ENCODE measurements at places on chromosomes 1 and 21. TPM values are rescaled to one million over a fixed set of nuclear protein-coding genes. Genes with fewer than 3 reads are reported as not detected.

DNA sequence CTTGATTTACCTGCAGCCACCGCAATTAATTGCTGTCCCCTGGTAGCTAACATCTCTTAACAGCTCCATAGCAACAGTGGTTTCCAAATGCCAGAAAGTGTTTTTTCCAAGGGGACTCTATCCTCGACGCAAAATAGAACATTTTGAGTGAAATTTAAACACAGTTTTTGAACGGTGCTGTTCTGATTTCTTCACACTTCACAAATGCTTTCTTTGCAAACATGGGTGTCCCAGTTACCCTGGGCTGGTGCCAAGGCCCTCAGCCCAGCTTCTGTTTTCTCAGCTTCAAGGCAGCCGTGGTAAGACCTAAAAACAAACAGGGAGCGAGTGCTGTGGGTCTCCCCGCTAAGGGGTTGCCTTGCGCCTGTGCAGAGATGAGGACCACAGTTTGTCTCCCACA is 147.3 kb upstream of the VAMP3 start:
- H3K27ac ChIP-seq = no peak overlapping the region
- H3K27me3 ChIP-seq = no peaks in the 10 kb centered on the region
- H3K4me1 ChIP-seq = no peaks in the 10 kb centered on the region
- peak; percentile 4 for DNase-seq

The GSTM5 gene
- 23.4 TPM for total RNA-seq

DNA sequence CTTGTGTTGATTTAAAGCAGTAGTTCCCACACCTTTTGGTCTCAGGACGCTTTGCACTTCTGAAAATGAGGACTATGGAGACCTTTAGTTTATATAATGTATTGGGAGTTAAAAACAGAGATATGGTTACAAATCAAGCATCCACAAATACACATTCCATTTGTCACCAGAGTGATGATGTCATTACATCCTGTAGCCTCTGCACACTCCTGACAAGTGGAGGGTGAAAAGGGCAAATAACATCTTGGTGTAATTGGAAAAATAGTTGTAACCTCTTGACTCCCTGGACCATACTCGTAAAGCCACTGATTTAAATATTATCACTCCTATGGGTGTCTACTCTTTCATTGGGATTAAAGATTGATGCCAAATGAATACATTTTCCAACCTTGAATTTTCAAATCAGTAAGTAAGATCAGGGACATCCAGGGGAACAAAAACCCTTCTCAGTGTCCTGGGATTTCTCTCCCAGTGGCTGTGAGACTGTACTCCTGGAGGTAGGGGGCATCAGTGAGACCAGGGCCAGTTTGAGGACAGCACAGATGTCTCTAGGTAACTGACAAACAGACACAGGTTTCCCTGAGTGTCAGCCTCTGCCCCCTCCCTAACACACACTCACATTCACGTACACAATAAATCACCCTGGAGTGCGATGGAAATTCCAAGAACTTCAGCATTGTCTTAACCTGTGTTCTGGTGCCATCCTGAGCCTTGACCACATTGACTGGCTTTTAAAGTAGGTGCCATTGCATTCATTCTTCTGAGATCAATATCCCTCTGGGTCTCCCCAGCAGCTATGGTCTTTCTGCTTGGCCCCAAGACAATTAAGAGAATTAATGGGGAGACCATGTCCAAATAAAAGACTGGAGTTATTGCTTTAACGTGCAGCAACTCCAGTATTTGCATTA is 63.0 kb downstream of the NR5A2 start:
- H3K27me3 ChIP-seq = no peaks in the 10 kb centered on the region
- DNase-seq = no peak
- H3K4me1 ChIP-seq = no peaks in the 10 kb centered on the region
- no peaks in the 10 kb centered on the region for H3K36me3 ChIP-seq

The SPRR2A gene
- total RNA-seq = not detected

- H3K27me3 ChIP-seq = no peaks in the 10 kb centered on the region
- no peaks in the 10 kb centered on the region for H3K4me1 ChIP-seq
These were observed 10.2 kb downstream of the DDI2 start for GRCh38 chr1:15627343-15627988.

DNA sequence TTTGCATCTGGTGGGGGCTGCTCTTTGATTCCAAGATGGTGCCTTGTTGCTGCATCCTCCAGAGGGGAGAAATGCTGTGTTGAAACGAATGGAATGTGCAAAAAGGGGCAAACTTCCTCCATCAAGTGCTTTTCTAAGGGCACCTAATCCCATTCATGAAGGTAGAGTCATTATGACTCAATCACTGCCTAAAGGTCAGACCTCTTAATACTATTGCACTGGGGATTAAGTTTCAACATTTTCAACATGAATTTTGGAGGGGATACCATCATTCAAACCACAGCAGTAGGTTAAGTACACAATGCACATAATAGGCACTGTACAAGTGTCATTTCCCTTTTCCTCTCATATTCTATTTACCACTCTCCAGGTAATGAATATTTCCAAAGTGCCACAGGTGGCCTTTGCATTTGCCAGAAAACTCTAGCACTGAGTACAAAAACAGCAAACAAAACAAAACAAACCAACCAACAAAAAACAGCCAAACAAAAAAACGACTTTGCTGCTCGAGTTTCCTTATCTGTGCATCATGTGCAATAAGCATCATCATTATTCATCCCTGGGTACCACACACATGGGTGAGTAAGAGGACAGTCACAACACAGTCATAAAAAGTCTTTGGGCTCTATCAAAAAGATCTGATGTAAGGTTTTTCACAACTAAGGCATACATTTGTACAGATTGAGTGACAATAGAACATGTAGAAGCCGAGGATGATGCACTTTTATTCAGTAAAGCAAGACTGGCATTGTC is 42.5 kb downstream of the IFI44 start:
- DNase-seq = no peak
- H3K4me3 ChIP-seq = no peak overlapping the region
- H3K27me3 ChIP-seq = no peaks in the 10 kb centered on the region
- no peaks in the 10 kb centered on the region for H3K36me3 ChIP-seq
- no peak overlapping the region for H3K27ac ChIP-seq
- no peaks in the 10 kb centered on the region for H3K4me1 ChIP-seq

The HSD3B2 gene
- not detected for total RNA-seq

- H3K4me3 ChIP-seq = no peak overlapping the region
- DNase-seq = no peak
- no peaks in the 10 kb centered on the region for H3K4me1 ChIP-seq
- H3K27ac ChIP-seq = no peak overlapping the region
These were observed 58.0 kb upstream of the GFI1 start for GRCh38 chr1:92544756-92545165.

DNA sequence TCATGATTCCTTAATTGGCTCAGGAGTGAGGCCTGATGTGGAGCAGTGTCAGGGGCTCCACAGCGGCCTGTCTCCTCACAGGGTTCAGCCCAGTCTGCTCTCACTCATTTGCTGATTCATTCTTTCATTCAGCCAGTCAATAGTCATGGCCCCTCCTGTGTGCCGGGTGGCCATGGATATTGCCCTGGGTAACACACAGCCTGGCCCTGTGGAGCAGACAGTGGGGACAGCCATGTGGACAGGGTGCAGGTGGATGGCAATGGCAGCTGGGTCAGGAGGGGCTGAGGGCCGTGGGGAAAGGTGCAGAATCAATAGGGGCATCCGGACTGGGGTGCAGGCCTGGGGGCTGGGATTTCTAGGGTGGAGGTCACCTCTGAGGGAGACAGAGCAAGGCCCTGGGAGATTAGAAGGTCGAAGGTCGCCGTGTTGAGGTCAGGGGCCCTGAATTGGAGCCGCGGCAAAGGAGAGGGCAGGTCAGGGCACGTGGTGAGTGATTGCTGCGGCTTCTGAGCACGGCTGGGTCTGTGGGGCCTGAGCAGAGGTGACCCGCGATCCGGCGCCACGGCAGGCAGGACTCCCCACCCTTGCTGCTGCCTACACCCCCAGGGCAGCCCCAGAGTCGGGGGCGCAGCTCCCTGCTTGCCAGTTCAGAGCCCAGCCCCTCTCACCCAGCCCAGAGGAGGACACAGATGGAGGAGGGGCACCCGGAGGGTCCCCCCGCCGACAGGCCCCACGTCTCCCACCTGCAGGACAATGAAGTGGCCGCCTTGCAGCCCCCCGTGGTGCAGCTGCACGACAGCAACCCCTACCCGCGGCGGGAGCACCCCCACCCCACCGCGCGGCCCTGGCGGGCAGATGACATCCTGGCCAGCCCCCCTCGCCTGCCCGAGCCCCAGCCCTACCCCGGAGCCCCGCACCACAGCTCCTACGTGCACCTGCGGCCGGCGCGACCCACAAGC is 33.4 kb downstream of the SLC19A1 start:
- no peak overlapping the region for H3K4me3 ChIP-seq
- no peaks in the 10 kb centered on the region for H3K4me1 ChIP-seq
- peak; percentile 72 for DNase-seq
- peaks cover 4% of the 10 kb centered on the region for H3K36me3 ChIP-seq
- H3K27ac ChIP-seq = no peak overlapping the region
- no peaks in the 10 kb centered on the region for H3K27me3 ChIP-seq

The HPDL gene
- total RNA-seq = 0.36 TPM

The C1orf174 gene
- 16.7 TPM for total RNA-seq

- H3K36me3 ChIP-seq = no peaks in the 10 kb centered on the region
- DNase-seq = no peak
- H3K27ac ChIP-seq = no peak overlapping the region
These were observed 774.5 kb upstream of the NEGR1 start for GRCh38 chr1:73056826-73057225.

GRCh38 chr1:115973154-115973553 is 3.2 kb upstream of the SLC22A15 start:
- H3K36me3 ChIP-seq = no peaks in the 10 kb centered on the region
- DNase-seq = no peak
- no peak overlapping the region for H3K4me3 ChIP-seq

DNA sequence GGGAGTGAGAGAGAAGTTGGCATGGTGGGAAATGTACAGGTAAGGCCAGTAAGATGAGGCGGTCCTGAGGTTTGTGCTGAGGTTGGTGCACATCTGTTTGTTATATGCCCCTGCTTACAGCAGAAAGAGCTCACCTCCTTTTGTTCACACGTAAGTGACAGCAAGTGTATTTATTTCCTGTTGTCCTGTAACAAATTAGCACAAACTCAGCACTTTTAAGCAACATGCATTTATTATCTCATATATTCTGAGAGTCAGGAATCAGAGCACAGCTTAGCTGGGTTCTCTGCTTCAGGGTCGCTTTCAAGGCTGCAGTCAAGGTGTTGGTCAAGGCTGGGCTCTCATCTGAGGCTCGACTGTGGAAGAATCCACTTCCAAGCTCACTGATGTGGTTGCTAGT is 45.8 kb downstream of the TENT5C start:
- no peaks in the 10 kb centered on the region for H3K36me3 ChIP-seq
- H3K4me1 ChIP-seq = no peaks in the 10 kb centered on the region
- no peak for DNase-seq
- H3K27ac ChIP-seq = no peak overlapping the region
- no peaks in the 10 kb centered on the region for H3K27me3 ChIP-seq
- H3K4me3 ChIP-seq = no peak overlapping the region

DNA sequence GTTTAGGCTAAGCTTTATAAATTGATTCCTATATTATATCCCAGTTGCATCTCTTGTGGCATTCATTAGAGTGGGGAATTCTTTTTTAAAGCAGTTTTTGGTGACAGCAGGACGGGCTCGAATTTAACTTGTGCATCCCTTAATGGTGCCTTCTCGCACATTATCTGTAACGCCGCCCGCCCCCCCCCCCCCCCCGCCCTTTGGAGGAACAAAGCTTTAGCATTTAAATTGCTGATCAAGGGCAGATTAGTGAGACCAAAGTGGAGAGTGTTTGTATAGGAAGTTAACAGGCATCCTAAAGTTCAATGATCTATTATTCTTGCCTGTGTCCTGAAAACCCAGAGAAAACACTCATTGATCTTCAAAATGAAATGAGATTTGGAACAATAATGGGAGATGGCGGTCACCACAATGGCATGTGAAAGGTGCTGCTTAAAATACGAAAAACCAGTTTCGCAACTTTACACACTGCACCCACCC is 2.2 kb downstream of the LMO4 start:
- H3K27ac ChIP-seq = peak overlapping the region; percentile 4
- peak overlapping the region; percentile 96 for H3K4me3 ChIP-seq
- no peaks in the 10 kb centered on the region for H3K27me3 ChIP-seq
- no peak for DNase-seq
- H3K36me3 ChIP-seq = no peaks in the 10 kb centered on the region
- H3K4me1 ChIP-seq = no peaks in the 10 kb centered on the region

GRCh38 chr1:180185971-180186645 is 31.4 kb downstream of the QSOX1 start:
- no peaks in the 10 kb centered on the region for H3K4me1 ChIP-seq
- no peaks in the 10 kb centered on the region for H3K27me3 ChIP-seq
- H3K36me3 ChIP-seq = no peaks in the 10 kb centered on the region
- no peak overlapping the region for H3K4me3 ChIP-seq
- H3K27ac ChIP-seq = no peak overlapping the region

DNA sequence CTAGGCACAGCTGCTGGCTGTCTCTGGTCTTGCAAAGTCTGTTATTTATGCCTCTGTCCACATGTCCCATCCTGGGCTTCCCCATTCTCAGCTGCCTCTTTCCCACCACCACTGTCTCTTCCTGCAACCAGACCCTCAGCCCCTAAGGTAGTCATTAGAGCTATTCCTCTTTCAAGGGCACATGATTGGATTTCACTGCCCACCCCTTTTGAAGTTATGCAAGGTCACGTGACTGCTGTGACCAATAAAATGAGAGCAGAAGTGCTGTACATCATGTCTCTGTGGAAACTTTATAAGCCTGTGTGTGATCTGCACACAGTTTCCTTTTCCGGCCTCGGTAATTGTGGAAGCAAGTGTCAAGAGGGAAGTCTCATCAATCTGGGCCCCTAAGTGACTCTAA is 136.6 kb upstream of the HMGB4 start:
- no peak overlapping the region for H3K27ac ChIP-seq
- no peak overlapping the region for H3K4me3 ChIP-seq
- DNase-seq = no peak

DNA sequence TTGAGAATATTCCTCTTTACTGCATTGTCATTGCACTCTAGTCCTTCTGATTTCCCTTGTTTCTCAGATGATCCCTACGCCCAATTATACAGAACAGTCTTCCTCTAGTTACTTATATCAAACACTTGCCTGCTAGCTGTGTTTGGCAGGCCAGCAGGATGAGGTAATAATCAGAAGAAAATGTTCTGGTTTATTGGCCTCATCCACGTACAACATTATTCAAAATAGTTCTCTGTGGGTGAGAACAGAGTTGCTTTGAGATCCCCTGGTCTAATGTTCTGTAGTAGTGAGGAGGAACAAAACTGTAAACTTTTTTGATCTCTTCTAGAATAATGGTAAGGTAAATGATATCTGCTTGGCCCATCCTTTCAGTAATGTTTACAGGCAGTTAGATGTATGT is 22.3 kb upstream of the C1orf105 start:
- H3K4me3 ChIP-seq = no peak overlapping the region
- no peaks in the 10 kb centered on the region for H3K36me3 ChIP-seq
- DNase-seq = no peak

DNA sequence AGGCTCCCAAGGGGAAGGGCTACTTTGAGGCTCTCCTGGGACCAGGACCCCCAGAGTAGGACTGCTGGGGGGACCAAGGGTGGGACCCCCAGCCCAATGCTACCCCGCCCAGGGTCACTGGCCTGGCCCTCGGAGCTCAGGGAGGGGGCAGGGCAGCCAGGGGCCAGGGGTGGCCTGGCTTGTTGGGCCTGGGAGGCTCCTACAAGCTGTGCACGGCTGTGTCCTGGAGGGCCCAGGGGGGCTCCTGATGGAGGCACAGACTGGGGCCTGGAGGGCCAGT is 2.2 kb downstream of the HES4 start:
- H3K4me3 ChIP-seq = no peak overlapping the region
- no peak overlapping the region for H3K27ac ChIP-seq
- H3K4me1 ChIP-seq = no peaks in the 10 kb centered on the region

The SPRR4 gene
- not detected for total RNA-seq

All from aorta (tissue), 5 donors.